ENCODE measurements at places on chromosomes 1 and 21.

GRCh38 chr21:26027696-26028095 lies 142.9 kb downstream of the APP start:
- no peak for DNase-seq

- DNase-seq = peak; percentile 98
These were observed at the start of gene CLCA4 for GRCh38 chr1:86546787-86547221. Gene CLCA4 (plus strand): TSS chr1:86547078. CDS start chr1:86547120, 42 bp downstream.

- DNase-seq = peak; percentile 27
These were observed 756 bp downstream of the ANKRD13C start for GRCh38 chr1:70353601-70354331.

- DNase-seq = no peak
These were observed 2.5 kb upstream of the VAMP3 start for GRCh38 chr1:7768583-7768982.

GRCh38 chr1:64848803-64849202 lies 103.9 kb downstream of the RAVER2 start:
- DNase-seq = no peak

- DNase-seq = no peak
These were observed 37.1 kb downstream of the ATF6 start for GRCh38 chr1:161803181-161803580.

DNA sequence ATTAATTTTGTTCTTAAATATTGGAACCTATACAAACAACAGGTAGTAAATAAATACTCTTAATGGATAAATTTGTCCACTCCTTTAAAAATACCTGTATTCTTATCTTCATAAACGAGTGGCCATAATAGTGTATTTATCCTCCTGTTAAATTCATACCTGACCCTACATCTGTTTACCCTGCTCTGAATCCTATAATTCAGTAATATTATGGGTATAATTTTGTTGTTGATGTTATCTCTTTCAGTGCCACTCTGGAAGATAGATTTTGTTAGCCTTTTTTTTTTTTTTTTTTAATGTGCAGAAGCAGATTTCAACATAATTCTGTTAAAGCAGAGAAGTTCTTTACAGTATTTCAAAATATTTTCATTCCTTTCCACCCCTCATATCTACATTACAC lies 1337.9 kb downstream of the PLA2G4A start:
- no peak for DNase-seq

DNA sequence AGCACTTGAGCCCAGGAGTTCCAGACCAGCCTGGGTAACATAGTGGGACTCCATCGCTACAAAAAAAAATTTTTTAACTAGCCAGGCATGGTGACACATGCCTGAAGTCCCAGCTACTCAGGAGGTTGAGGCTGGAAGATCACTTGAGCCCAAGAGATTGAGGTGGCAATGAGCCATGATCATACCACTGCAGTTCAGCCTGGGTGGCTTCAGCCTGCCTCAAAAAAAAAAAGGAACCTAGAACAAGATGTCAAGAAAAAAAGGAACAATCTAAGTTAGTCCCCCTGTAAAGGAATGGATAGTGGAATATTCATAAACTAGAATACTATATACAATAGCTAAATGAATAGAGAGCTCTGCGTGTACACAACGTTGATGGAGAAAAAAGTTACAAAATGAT lies 14.4 kb downstream of the NSL1 start:
- no peak for DNase-seq

DNA sequence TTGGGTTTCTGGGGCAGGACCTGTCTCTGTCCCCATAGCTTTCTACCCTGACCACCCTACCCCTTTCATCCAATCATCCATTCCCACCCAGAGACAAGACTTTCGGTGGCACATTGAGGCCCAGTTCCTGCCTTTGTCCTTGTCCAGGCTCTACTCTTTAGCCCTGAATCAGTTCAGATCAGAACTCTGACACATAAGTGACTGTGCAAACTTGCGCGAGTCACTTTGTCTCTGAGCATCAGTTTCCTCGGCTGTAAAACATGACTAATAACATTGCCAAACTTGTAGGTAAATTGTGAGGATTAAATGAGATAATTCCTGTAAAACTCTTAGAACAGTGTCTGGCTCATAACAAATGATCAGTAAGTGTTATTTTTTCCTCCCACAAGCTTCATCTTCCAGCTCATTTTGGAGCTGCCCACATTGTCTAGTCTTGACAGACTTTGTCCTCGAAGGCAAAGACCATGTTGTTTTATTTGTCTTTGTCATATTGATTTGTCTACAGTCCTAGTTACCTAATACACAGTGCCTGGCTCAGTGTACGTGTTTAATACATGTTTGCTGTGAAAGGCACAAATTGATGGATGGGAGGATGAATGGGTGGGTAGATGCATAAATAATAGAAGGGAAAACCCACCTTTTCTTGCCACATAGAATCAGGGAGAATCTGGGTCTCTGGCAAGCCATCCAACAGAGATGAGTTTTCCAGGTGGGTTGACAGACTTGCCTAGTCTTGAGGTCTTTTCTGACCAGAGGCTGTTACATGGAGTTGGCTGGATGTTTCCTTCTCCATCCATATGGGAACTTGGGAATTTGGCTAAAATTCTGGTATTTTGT lies 262.9 kb downstream of the OMA1 start:
- no peak for DNase-seq

- no peak for DNase-seq
These were observed 60.0 kb upstream of the TNR start for GRCh38 chr1:175803413-175803812.

DNA sequence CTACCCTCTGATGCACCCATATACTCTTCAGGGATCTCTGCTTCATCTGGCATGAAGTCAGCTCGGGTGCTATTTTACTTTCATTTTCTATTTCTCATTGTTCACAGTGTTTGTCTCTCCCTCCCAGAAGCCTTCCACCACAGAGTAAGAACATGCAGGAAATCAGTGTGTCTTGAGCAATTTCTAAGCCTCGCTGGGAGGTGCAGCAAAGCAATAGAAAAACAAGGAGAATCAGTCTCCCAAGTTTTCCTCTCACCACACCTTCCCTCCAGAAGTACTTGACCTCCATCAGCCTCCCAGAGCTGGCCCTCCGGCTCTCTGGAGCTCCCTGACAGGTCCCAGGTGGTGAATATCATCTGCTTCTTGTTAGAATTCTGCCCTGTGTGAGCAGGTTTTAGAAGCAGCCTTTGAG lies 594.7 kb upstream of the CAMK1G start:
- peak; percentile 32 for DNase-seq

DNA sequence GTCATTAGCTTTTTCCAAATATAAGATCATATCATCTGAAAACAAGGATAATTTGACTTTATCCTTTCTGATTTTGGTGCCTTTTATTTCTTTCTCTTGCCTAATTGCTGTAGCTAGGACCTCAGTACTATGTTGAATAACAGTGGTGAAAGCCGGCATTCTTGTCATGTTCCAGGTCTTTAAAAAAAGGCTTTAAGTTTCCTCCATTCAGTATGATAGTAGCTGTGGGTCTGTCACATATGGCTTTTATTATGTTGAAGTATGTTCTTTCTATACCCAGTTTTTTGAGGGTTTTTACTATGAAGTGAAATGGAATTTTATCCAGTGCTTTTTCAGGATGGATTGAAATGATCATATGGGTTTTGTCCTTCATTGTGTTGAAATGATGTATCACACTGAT lies 115.8 kb downstream of the DUSP10 start:
- DNase-seq = no peak

GRCh38 chr1:6587261-6588005 lies 7.6 kb downstream of the ZBTB48 start:
- DNase-seq = peak; percentile 64

- DNase-seq = no peak
These were observed 182.0 kb downstream of the PLA2G4A start for GRCh38 chr1:187010571-187011309.

- DNase-seq = peak; percentile 69
These were observed 89.5 kb upstream of the CD53 start for GRCh38 chr1:110783292-110783918.

DNA sequence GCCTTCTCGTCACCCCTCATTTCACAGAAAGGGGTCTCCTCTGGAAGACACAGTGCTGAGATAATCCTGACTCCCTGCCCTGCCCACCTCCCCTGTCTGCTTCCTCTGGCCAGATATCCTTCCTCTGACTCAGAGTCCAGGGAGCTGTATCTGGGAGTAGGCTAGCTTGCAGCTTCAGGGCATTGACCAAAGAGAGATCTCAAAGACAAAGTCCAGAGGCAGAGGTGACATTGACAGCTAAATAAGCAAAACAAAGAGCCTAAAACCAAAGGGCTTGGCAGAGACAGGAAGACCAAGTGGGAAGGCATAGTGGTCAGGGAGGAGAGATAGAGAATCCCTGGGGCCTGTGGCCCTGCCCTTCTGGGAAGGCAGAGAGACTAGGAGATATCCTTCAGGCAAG lies 64.9 kb downstream of the TNR start:
- no peak for DNase-seq

Measured in pons (tissue), 1 donor.